ENCODE measurements at places on chromosomes 5 and 9. TPM values are rescaled to one million over a fixed set of nuclear protein-coding genes. Genes with fewer than 3 reads are reported as not detected.

DNA sequence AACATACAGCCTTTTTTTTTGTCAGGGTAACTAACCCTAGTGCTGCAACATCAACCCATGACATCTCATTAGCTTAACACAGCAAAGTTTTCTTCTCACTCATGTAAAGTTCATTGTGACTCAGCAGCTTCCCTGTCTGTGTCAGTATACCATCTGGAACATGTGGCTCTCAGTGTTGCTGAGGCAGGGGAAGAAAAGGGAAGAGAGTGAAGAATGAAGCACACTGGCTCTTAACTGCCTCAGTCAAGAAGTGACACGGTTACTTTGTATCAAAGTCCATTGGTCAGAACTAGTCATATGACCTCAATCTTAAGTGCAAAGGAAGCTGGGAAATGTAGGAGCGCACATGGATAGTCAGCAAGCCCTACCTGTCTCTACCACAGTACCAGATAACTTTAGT, 185.0 kb upstream of the ELL2 start:
- no peak for DNase-seq

DNA sequence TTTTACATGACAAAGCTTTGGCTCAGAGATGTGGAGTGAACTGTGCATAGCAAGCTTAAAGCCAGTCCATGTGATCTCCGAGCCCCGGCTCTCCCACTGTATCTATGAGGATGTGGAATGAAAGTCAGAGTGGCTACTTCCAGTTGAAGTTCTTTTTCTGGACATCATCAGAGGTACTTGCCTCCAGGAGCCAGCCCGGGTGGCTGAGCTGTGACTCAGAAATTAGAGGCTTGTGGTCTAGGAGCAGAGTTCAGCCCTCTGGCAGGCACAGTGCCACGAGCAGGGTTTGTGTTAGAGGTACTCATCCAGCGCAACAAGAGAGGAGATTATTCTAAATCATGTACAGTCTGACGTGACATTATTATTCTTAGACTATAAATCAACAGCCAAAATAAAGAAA, 322.5 kb downstream of the CDK5RAP2 start:
- no peak for DNase-seq

DNA sequence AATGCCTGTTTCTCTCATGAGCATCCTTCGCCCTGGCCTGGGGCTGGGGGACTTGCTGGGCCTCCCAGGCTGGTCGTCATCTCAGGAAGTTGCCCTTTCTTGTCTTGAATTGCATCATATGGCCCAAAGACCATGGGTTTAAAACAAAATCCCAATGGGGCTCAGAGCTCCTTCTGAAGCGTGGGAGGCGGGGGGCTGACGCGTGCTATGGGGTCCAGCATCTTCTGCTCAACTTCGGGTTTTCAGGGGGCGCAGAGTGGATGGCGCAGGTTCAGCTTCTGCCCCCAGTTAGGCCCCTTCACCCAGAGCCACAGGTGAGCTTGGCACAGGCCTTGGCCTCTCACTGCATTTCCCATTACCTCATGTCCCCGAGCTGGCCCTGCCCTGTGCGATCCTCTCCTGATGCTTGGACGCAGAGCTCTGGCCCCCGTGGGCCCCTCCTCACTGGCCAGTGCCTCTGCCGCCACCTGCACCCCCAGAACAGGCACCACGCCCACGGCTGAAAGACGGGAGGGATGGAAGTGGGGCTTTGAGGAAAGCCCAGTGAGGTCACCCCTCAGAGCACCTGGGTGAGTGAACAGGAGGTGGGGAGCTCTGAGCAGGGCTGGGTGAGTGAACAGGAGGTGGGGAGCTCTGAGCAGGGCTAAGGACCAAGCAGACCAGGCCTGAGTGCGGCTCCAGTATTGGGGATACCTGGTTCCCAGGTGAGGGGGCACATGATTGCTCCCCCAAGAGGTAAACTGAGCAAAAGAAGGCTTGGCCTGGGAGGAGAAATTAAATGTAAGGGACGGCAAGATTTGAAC, 56.0 kb downstream of the TRIP13 start:
- DNase-seq, result no peak

The ADAMTS12 gene
- not detected for total RNA-seq

- DNase-seq, result no peak
These were observed 59.3 kb upstream of the SELENOP start for GRCh38 chr5:42870882-42871418.

- no peak for DNase-seq
These were observed 57.8 kb downstream of the TENT4A start for GRCh38 chr5:6770826-6771607.

The ERAP2 gene
- total RNA-seq, result 49.9 TPM

- no peak for DNase-seq
These were observed 851 bp upstream of the ZDHHC12 start for GRCh38 chr9:128724744-128725211.

Measured in CD8-positive, alpha-beta T cell (primary cell).